D341Med (cell line): ENCODE measurements at places on chromosomes 7 and 10.

- no peak for DNase-seq
Observed at GRCh38 chr10:70369498-70370018, 12.9 kb downstream of the LRRC20 start.

GRCh38 chr10:67537906-67538305, 158.1 kb downstream of the CTNNA3 start:
- no peak for DNase-seq

GRCh38 chr7:4883372-4884144, at the start of gene RADIL:
Gene RADIL (minus strand): TSS chr7:4883716. CDS start chr7:4878139, 5,577 bp downstream.
- DNase-seq: peak; percentile 99

GRCh38 chr10:96292971-96293920, 11.0 kb upstream of the DNTT start:
- DNase-seq: peak; percentile 30

GRCh38 chr10:7566891-7567290, 99.9 kb downstream of the ITIH5 start:
- DNase-seq: no peak

- DNase-seq: no peak
Observed at GRCh38 chr10:34049887-34050286, 715.4 kb upstream of the NRP1 start.

DNA sequence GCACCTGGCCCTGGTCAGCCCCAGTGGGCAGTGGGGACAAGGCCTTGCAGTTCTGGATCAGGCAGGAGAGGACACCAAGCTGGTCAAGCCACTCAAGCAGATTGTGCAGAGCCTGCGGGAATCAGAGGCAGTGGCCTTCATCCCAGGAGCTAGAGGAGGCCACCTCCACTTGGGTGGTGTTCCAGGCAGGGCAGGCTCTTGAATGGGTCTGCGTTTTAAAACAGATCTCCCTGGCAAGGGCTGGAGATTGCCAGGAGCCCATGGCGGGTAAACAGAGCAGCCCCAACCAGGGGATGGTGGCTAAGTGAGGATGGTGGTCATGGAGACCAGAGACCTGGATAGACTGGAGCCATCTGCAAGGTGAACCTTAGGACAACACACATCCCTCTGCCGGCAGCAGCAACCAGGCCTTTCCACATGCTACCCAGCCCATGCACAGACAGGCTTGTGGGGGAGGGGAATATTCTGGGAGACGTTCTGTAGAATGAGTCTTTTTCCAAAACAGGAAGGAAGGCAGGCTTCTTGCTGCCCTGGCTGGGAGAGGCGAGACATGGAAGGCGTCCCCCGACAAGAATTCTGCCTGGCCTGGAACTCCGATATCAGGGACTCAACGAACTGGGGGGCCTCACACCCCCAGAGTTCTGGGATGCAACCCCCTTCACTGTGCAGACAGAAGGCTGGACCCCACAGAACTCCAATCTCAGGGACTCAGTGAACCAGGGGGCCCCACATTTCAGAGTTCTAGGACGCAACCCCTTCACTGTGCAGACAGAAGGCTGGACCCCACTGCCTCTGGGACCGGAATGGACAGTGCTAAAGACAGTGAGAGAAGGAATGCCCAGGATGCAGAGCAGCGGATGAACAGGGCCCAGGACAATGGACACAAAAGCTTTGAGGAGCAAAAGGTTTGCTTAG, 264.8 kb downstream of the PTPRN2 start:
- DNase-seq: no peak

DNA sequence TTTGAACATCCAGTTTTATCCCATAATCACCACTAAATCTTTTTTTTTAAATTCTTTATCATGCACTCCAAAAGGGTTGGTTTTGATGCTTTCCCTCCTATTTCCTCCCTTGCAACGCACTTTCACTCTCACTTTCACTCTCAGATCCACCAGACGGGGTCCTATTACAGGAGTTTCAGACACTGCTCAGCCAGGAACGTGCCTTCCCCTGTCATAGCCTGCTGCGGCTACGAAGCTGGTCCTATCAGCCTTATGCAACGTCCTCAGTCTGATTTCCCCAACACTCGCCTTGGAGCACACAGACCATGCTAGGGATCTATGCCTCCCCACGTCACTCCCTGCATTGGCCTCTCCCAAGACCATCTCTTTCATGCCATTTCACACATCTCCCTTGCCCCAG, 23.4 kb downstream of the ZPBP start:
- no peak for DNase-seq

DNA sequence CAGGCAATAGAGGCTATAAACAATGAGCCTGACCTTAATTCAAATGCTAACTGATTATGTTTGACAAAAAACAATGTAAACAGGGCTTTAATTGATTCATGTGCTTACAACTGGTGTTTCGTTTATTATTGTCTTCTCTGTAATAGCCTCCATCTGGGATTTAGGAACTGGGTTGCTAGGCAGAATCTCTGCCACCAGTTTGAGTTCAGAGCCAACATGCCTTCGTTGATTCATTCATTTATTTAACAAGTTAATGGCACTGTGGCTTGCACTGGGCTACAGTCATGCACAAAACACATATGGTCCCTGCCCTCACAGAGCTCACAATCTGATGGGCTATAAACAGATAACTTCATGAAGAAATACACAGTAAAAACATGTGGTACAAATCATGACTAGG, 19.6 kb upstream of the CDHR3 start:
- DNase-seq: no peak

GRCh38 chr10:74824184-74824899, 2.1 kb upstream of the KAT6B start:
- DNase-seq: no peak

DNA sequence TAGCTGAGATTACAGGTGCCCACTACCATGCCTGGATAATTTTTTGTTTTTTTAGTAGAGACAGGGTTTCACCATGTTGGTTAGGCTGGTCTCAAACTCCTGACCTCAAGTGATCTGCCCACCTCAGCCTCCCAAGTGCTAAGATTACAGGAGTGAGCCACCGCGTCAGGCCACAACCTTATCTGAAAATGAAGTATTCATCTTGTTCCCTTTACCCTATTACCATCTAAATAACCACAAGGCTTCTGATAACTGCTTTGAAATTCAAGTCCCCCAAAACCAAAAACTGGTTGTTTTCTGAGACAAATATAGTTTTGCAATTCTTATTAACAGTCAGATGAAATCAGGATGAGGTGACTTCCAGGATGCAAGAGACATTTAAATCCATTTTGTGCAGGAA, 2.4 kb downstream of the TCTN3 start:
- no peak for DNase-seq

DNA sequence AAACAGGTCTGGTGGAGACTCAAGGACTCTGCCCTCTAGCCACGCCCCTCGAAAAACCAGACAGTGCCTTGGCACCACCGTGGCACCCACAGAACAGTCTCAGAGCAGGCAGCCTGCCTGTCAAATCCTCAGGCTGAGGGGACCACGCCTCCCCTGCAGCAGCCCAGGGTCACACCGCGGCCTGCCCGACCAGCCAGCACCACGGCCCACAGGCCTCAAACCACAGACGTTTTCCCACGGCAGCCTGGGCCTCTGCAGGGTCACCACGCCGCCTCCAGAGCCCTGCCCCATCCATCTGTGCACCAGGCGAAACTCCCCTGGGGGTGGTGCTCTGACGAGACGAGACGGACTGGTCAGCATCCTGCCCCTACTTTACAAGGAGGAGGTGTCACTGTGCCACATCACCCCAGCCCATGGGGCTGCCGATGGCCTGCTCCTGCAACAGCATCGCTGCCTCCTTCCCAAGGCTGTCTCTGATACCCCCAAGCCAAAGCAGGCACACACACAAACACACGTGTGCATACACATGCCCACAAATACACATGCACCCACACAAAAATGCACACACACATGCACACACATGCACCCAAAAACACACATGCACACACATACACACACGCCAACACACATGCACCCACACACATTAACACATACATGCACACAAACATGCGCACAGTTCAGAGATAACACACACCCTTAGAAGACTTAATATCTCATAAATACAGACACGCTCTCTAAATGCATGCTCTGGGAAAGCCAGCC, 24.6 kb downstream of the PAPOLB start:
- DNase-seq: peak; percentile 23

DNA sequence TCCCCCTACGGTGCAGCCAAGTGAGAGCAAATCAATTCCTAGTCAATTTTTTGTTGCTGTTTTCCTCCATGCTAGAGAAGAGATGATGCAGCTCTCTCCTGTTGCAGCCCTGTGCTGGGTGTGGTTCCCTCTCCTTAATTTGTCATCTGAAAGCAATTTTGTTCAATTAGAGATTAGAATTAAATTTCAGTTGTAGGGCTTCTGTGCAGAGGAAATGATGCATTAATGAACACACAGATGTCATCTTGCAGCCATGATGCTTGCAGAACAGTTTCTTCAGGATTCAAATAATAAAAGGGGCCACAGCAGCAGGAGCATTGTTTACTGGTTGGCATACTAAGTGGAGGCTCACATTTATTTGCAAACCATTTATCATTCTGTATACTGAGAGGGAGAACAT, 266.0 kb downstream of the AUTS2 start:
- DNase-seq: no peak

GRCh38 chr7:136869991-136870865, 1.8 kb downstream of the CHRM2 start:
- DNase-seq: peak; percentile 33

DNA sequence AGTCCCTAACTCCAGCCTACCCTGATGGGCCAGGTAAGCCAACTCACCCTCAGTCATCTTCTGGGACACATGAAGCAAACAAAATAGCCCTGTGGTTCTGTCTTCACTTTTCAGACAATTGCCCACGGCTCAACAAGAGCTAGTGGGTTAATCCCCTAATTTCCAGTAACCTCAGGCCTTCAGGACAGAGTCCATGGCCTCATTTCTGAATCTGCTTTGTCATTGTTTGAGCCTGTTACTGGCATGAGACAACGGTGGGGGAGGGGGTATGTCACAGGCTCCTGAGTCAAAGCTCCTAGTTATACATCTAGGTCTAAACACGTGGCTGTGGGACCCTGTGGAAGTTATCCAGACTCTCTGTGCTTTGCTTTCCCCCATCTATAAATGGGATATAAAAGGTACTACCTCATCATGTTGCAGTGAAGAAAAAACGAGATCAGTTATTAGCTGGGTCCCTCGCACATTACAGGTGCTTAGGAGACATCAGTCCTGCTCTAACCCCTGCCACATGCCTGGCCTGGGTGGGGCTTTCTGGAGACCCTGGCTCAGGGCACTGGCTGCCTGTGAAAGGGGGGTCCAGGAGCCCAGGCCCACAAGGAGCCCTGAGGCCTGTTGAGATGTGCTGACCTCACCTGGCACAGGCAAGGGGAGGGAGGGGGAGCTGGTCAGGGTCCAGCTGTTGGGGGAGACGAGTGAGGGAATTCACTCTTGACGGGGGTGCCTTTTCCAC, 16.5 kb downstream of the MAT1A start:
- DNase-seq: no peak

- no peak for DNase-seq
Observed at GRCh38 chr7:36032361-36032818, 120.7 kb upstream of the EEPD1 start.

DNA sequence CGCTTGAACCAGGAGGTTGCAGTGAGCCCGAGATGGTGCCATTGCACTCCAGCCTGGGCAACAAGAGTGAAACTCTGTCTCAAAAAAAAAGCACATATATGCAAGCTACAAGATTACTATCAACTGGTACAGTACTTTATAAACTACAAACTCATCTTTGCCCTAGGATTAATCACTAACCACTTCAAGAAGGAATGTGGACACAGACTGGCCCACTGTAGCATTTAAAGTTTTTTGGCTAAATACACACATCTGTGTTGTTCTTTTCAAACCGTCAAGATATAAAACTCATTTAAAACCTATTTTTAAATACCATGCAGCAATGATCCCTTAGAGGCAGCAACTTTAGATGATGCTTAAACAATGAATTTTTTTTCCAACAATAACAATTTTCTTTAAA, 205.4 kb downstream of the IMMP2L start:
- DNase-seq: no peak

GRCh38 chr10:66917104-66917503, 8.7 kb upstream of the LRRTM3 start:
- DNase-seq: no peak

- DNase-seq: no peak
Observed at GRCh38 chr10:2944788-2945187, 122.6 kb upstream of the PFKP start.

GRCh38 chr10:110765513-110766319, 106.0 kb upstream of the PDCD4 start:
- no peak for DNase-seq

- DNase-seq: no peak
Observed at GRCh38 chr7:143002106-143002505, 24.8 kb downstream of the OR9A2 start.

GRCh38 chr7:43942997-43943396, 16.8 kb downstream of the UBE2D4 start:
- no peak for DNase-seq

DNA sequence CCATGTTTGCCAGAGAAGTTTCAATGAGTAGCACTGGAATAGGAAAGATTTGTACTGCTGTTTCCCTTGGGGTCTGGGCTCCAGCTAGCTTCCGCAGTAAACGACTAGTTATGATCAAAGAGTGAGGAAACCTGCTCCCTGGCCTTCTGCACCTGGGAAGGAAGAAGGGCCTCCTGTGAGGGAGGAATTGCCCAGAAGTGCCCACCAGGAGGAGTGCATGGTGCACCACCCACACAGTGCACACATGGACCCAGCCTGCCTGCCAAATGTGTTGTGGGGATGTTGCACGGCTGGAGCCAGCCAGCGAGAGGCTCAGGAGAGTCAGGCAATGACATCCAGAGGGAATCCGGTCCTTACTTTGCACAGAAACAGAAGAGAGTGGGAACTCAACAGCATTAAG, 27.0 kb upstream of the FAM107B start:
- DNase-seq: peak; percentile 53

GRCh38 chr10:113917636-113918035, 63.2 kb downstream of the NHLRC2 start:
- no peak for DNase-seq

DNA sequence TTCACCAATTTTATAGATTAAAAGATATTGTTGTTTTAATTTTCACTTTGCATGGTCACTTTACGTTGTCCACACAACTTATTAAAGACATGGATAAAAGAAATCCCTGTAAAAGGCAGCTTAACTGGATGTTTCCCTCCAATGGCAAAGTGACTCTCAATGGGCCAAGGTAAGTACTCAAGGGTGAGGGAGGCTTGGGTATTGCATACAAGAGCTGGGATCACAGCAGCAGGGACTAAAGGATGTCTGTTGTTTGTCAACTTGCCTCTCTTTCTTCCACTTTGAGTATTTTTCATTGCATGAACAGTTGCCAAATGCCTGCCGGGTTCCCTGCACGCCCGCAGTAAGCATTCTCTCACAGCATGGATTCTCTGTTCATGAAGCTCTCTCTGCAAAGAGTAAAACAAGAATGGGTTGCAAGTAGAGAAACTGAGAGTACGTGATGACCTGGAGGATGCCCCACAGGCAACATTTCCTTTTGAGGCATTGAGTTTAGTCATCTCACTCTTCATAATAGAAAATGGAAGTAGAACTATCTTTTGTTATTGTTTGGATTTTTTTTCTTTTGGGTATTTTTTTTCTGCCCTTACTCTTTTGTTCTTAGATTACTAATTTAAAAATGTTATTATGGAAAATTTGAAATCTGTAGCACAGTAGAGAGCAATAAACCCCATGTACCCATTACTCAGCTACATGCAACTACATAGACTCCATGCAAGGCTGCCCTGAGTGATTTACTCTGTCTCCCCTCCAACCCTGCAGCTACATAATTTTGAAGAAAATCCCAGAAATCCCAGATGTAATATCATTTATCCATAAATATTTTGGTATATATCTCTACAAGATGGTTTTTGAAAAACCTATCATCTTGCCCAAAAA, 26.3 kb downstream of the GPR141 start:
- no peak for DNase-seq
